ENCODE measurements at places on chromosomes 6 and 20.

GRCh38 chr20:38245753-38246152, 14.8 kb downstream of the KIAA1755 start:
- no peak for DNase-seq

GRCh38 chr20:59835448-59836395, 97.7 kb downstream of the SYCP2 start:
- no peak for DNase-seq

DNA sequence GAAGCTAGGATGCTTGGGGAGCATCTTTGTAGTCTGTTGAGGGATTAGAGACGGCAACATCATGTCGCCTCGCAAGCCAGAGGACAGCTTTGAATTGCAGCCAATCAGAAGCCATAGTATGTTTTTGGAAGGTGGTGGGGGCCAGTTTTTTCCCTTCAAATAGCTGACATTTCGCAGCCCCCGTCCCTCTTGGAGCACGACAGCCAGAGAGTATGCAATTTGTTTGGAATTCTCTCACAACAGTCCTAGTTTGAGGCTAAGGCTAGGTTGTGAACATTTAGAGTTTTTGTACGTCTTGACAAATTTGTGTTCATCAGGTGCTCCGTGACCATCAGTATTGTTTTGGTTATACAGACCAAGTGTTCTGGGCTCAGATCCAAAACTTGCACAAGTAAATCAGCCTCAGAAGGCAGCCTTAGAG, 83.3 kb downstream of the PLCB1 start:
- DNase-seq, result no peak

GRCh38 chr20:63519668-63520503, 679 bp upstream of the PPDPF start:
- no peak for DNase-seq

GRCh38 chr20:40497899-40498691, 190.9 kb downstream of the MAFB start:
- DNase-seq, result no peak

DNA sequence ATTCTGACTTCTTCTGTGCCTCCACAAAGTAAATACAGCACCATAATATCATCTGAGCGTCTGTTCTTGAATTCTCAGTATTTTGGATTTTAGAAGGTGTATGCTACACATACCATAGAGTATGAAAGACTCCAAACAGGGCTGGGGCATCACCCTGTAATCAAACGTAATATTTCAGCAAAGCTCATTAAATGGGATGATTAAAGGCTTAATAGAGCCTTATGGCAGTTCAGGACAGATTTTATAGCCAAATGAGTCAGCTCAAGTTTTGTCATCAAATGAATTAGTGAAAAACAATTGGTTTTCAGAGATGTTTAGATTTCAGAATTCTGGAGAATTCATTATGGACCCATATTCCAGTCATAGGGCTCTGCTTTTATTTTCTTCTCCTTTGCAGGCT, 68.9 kb downstream of the TULP4 start:
- no peak for DNase-seq

GRCh38 chr6:108556866-108557493, 3.7 kb upstream of the FOXO3 start:
- DNase-seq, result no peak

DNA sequence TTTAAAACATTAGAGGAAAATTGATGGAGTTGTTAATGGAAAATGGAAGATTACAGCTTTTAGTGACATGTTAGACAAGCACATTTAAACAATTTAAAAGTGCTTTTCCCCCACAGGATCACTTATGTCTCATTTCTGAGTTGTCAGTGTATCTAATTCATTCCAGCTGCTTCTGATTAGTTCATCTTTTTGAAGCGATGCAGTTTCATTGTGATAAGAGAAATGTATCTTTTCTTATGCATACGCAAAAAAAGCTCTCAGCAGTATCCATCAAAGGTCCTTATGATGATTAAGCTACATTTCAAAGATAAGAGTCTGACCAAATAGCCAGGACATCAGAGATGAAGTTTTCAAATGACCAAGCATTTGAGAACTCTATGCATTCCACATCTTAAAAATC, 572.6 kb upstream of the SYNCRIP start:
- no peak for DNase-seq

- DNase-seq, result no peak
Observed at GRCh38 chr6:53055873-53056272, 9.3 kb upstream of the FBXO9 start.

DNA sequence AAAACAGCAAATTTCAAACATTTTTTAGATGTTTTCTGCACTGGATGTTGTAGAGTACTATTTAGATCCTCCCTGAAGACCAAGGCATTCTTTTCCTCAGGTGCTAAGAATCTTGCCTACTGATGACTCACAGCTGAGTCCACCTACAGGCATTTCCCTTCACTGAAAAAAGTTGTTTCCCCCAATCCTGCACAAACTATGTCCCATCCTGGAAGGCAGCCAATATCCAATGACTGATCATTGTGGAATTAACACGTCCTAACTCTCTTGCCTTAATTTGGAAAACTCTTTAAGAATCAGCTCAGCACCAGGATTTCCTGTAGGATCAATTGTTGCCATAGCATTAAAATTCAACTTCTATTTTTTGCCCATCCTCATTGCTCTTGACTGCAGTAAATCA, 268.4 kb upstream of the IRAK1BP1 start:
- no peak for DNase-seq
